Neural crest cell (in vitro differentiated cells): ENCODE measurements at places on chromosomes 1 and 21. TPM values are rescaled to one million over a fixed set of nuclear protein-coding genes. Genes with fewer than 3 reads are reported as not detected.

- no peak overlapping the region for H3K27ac ChIP-seq
- no peaks in the 10 kb centered on the region for H3K36me3 ChIP-seq
- no peak for DNase-seq
- no peaks in the 10 kb centered on the region for H3K27me3 ChIP-seq
Observed at GRCh38 chr1:30412241-30413110, 310.9 kb downstream of the MATN1 start.

DNA sequence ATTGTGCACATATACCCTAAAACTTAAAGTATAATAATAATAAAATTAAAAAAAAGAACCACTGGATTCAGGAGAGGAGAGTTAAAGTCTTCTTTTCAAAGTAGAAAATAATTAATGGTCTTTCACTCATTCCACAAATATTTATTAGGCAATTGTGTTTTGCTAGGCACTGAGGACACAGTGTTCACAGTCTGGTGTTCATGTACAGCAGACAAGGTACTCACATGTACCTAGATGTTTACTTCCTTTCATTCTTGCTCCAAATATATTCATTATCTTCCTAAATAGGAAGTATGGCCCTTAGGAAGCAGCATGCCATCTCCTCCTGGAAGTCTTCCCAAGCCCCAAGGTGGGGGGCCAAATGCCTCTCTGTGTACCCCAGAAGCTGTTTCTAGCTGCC lies 265.0 kb downstream of the NPHP4 start:
- no peak overlapping the region for H3K27ac ChIP-seq
- H3K36me3 ChIP-seq = no peaks in the 10 kb centered on the region
- H3K4me1 ChIP-seq = peaks cover 7% of the 10 kb centered on the region
- no peaks in the 10 kb centered on the region for H3K27me3 ChIP-seq
- no peak overlapping the region for H3K4me3 ChIP-seq

- no peaks in the 10 kb centered on the region for H3K27me3 ChIP-seq
- H3K36me3 ChIP-seq = no peaks in the 10 kb centered on the region
- H3K4me1 ChIP-seq = peaks cover 18% of the 10 kb centered on the region
- peak overlapping the region; percentile 38 for H3K27ac ChIP-seq
- no peak overlapping the region for H3K4me3 ChIP-seq
Observed at GRCh38 chr1:5910276-5910620, 82.0 kb downstream of the NPHP4 start.

DNA sequence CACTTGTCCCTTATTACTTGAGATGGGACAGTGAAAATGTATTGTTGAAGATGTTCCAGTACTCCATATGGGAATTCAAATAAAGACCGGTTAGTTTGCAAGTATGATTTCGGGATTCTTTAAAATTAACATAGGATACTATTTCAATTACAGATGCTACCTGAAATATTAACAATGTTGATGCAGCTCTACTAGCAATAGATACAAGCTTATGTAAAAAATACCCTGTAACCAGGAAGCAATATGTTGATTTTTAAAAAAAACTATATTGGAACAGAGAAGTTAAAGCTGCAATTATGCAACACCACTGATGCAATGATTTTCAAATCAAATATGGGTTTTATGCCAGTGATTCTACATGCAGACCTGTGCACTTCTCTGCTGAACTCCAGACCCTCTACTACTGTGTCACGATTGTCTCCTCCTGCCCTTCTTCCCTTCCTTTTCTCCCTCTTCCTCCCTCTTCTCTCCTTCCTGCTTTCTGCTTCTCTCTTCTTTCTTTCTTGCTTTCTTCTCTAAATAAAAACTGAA lies 179.2 kb downstream of the ATP6V1G3 start:
- H3K36me3 ChIP-seq = no peaks in the 10 kb centered on the region
- H3K4me3 ChIP-seq = no peak overlapping the region
- no peaks in the 10 kb centered on the region for H3K27me3 ChIP-seq
- no peak for DNase-seq
- H3K27ac ChIP-seq = no peak overlapping the region

DNA sequence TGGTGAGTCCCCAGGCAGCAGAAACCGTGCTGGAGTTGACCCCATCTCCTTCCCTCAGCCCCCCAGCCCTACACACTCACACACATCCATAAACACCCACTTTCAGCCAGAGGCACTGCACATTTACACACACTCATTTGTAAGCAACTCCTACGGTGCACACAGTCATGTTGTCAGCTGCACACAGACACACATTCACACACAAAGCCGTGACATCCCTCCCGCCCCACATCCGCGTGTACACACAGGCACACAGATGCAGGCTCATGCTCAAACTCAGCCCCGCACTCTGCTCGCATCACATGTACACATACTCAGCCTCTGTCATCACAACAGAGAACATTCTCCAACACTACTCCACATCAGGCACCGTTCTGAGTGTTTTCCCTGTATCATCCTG lies 47.6 kb downstream of the LACTBL1 start:
- peaks cover 2% of the 10 kb centered on the region for H3K27me3 ChIP-seq
- DNase-seq = no peak
- no peak overlapping the region for H3K4me3 ChIP-seq
- H3K36me3 ChIP-seq = no peaks in the 10 kb centered on the region

- DNase-seq = no peak
- peaks cover 3% of the 10 kb centered on the region for H3K36me3 ChIP-seq
Observed at GRCh38 chr1:40838045-40838979, 23.9 kb downstream of the CITED4 start.

- H3K27ac ChIP-seq = no peak overlapping the region
- no peaks in the 10 kb centered on the region for H3K4me1 ChIP-seq
- H3K27me3 ChIP-seq = peaks cover 28% of the 10 kb centered on the region
- no peaks in the 10 kb centered on the region for H3K36me3 ChIP-seq
- DNase-seq = no peak
Observed at GRCh38 chr1:160580221-160580812, 1.0 kb upstream of the CD84 start.

MNDA gene
- total RNA-seq = not detected in 2 replicates

FAM72B gene
- total RNA-seq = 9.3 and 10.3 TPM in 2 replicates

USH2A gene
- total RNA-seq = 0.11 and 0.14 TPM in 2 replicates

FCRL5 gene
- not detected in 2 replicates for total RNA-seq
